Activated T-cell treated with anti-CD3 and anti-CD28 coated beads for 1 hour (primary cell): ENCODE measurements at places on chromosomes 7 and 10.

GRCh38 chr7:12493863-12494686 lies 76.4 kb upstream of the SCIN start:
- DNase-seq, result no peak

DNA sequence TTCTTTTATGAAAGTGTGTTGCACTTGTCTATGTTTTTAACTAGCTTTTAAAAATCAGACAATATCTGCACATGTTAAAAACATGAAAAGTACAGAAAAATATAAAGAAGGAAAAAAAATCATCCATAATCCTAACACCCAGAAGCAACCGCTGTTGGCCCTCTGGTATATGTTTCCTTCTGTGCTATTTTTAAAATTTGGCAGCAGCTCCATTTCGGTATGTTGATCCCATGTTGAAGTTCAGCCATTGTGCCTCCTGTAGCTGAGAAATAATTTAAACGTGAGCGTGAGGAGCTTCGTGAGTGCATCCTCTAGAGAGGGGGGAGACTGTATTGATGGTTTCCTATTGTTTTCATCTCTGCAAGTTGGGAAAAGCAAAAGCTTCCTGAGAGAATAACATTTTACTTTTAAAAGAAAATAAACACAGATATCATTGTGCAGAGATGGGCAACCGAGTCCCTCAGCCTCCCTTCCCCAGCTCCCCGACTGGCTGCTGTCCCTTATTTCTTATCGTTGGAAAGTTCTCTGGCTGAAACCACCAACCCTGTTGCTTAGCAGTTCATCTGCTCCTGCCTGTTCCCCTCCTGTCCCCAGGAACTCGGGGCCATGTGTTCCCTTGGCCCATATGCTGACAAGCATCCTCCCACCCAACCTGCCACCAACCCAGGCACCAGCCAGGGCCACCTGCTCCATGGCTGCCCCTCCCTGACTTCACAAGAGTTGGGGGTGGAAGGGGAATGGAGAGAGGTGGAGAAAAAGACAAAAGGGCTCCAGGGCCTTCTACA lies 499.1 kb upstream of the PODXL start:
- DNase-seq, result no peak

- no peak for DNase-seq
Observed at GRCh38 chr7:86911659-86912058, 147.8 kb downstream of the ELAPOR2 start.

DNA sequence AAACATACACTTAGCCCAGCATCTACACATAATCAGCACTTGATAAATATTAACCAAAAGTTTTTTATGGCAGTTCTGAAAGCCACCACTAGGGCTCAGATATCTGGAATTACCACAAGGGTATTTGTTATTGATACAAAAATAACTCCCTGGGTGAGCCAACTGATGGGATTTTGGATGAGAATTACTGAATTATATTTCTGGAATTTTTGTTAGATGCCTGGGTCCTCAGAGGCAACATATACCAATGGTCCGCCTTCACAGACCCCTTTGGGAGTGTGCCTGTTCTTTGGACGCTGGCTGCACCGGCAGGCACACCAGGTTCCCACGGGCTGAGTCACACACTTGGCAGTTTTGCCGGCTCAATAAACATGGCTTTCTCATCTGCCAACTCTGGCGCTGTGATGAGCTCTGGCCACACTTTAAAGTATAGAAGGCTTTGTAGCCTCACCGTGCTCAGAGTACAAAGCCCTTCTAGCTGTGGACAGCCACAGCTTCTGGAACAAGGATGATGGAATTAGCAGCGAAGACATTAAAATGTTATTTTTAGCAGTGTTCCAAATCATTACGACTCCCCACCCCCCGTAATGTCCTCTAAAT lies 24.5 kb upstream of the EEPD1 start:
- DNase-seq, result no peak

DNA sequence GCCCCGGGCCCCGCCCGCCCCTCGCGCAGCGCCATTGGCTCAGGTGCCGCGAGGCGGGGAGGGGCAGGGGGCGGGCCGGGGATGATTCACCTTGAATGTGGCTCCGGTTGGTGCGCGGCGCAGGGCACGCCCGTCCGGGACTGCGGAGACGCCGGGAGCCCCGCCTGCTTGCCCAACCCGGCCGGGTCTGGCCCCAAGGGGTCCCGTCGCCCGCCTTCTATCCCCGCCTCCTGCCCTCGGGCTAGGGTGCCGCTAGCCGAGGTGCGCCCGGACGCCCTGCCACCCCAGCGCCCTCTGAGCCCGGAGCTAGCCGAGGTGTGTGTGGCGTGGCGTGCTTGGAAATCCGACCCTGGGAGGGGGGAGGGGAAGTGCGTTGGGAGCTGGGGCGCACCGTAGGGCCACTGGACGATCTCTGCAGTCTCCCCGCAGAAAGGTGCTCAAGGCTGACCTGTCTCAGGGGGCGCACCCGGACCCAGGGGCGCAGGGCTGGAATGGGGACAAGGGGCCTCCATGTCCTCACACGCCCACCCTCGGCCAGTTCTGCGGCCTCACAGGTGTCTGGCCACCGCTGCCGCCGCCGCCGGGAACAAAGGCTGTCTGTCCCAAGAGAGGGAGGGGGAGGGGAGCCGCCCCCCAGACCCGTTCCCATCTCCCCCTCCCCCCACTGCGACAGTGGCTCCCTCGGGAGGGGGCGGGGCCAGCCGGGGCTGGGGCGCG lies 168.9 kb downstream of the NRF1 start:
- peak; percentile 64 for DNase-seq

DNA sequence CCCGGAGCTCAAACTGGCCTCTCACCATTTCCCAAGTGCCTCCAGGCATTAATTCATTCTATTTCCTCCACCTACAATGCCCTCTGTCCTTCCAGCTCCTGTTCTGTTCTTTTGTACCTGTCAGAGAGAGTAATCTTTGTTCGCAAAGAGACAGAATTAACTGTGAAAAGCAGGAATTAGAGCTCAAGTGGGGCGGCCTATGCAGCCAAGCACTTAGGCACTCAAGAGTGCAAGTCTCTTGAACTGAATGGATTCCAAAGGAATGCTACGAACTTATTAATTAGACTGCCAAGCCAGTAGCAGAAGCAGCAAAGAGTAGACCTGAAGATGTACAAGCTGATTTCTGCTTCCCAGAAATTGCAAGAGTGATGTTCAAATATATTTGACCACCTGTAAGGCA lies 338.3 kb upstream of the AUTS2 start:
- no peak for DNase-seq

DNA sequence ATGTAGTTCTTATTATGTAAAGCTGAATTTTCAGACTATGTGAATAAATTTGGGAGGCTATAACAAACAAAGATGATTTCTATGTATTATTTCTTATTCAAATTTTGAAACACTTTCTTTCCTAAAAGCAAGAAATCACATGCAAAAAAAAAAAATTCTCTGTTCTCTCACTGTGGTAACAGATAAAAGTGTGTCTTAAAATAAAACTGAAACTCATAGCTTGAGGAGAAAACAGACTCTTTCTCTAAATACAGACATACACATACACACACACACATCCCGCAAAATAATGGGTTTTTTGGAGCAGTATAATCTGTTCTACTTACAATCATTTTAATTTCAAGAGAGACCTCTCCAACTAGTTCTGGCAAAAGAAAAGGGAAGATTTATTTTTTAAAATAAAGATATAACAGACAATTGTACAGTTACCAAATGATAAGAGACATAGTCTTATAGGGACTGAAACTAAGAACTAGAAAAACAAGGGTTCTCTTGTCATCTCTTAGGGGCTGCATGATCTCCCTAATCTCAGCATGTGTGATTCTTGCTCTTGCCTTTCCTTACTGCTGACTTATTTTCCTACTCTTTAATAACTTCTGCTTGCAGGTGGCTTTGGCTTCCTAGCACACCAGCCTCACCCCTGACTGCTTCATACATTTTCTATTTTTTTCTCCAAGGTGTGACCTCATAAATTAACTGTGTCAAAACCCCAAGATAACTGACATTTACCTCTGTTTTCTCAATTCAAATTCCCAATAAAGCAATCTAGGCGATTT lies 483.5 kb upstream of the POT1 start:
- DNase-seq, result no peak
